SW 1271 (cell line): ENCODE measurements at places on chromosomes 3 and 15.

DNA sequence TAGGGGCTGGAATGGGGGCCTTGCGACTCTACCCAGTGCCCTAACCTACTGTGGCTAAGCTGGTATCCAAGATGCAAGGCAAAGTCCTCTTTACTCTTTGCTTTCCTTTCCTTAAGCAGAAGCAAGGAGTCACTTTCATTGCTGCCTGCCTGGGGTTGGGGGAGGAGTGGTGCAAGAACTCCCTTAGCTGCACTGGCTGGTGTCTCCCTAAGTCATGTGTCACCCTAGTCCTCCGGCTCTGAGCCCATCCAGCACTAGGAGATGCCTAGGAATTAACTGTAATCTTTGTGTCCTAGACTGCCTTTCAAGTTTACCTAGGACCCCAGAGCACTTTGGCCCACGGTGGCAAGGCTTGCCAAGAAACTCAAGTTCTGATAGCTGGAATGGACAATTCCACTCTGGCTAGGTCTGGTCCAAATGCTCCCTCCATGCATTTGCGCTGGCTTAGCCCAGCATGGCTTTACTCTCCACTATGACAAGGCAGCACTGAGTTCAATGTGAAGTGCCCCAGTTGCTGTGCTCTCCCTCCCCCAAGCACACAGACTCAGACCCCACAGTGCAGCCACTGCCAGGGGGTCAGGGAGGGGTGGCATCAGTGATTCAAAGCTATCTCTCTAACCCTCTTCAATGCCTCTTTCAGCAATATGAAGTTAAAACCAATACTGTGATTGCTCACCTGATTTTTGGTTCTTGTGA lies 58.7 kb downstream of the ESYT3 start:
- DNase-seq: no peak

DNA sequence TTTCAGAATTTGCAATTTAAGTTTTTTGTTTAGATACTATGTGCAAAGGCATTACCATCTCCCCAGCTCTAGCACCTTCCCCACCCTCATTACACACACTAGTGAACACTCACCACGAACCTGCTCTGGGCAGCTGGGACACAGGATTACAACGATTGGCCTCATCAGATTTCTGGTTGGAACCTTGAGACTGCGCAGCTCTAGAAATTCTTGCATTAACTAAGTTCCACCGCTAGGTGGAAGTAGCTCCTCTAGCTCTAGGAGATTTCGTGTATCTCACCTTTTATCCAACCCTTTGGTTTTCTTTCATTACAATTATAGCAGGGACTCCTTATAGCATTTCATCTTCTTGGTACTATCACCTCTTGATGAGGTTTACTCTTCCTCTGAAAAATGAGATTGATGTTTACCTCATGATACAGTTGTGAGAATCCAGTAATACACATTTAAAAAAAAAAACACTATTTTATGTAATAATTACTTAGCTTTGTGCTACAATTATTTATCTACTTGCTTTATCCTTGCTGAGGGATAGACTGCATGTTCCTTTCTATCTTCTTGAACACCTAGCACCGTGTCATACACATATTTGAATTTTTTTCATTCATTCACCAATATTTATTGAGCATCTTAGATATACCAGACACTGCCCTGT lies 28.7 kb upstream of the PLOD2 start:
- no peak for DNase-seq

GRCh38 chr15:50232791-50233190 lies 32.7 kb downstream of the HDC start:
- DNase-seq: no peak

- DNase-seq: no peak
Measured at GRCh38 chr15:79418693-79419279, 13.3 kb upstream of the MINAR1 start.

- DNase-seq: no peak
Measured at GRCh38 chr3:114538211-114538610, 244.4 kb downstream of the TIGIT start.

DNA sequence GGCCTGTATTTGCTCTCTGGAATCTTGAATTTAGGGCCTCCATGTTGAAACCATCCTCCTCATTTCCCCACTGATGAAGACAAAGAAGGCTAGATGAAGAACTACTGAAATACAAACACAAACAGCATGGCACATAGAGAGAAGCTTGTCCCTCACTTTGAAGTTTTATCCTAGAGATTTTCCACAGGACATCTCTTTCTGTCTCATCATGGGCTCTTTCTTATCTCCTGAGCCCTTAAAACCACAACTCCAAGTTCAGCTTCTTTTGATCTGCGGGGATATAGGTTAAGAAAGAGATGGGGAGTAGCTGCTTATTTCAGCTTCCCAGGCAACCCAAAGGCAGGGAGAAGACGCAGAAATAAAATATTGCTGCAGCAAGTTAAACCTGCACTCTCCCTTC lies 213.1 kb upstream of the LRIG1 start:
- no peak for DNase-seq

DNA sequence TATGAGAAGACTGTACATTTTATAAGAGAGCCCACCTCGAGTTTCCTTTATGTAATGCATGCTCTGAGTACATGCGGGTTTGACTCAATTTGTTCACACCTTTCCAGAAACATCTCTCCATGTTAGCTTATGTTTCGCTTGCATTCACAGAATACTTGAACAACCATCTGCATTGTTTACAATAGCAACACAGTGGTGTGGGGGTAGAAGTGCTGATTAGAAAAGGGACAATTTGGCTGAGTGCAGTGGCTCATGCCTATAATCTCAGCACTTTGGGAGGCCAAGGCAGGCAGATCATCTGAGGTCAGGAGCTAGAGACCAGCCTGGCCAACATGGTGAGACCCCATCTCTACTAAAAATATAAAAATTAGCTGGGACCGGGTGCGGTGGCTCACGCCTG lies 60.9 kb downstream of the NCEH1 start:
- no peak for DNase-seq

DNA sequence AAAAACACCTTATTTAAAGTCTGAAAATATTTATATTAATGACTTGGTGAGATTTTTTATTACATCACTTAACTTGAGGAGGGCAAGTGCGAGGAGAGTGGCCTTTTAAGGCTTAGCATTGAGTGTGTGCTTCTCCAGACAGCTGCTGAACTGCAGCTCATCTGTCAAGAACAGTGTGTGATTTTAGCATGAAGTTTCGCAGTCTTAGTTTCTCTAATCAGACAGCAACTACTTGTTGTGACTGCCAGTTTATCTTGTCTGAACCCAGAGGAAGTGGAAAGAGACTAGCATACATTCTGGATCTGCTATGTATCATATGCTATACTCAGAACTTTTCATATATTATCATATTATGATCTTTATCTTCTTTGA lies 291.7 kb upstream of the ROPN1 start:
- DNase-seq: no peak

DNA sequence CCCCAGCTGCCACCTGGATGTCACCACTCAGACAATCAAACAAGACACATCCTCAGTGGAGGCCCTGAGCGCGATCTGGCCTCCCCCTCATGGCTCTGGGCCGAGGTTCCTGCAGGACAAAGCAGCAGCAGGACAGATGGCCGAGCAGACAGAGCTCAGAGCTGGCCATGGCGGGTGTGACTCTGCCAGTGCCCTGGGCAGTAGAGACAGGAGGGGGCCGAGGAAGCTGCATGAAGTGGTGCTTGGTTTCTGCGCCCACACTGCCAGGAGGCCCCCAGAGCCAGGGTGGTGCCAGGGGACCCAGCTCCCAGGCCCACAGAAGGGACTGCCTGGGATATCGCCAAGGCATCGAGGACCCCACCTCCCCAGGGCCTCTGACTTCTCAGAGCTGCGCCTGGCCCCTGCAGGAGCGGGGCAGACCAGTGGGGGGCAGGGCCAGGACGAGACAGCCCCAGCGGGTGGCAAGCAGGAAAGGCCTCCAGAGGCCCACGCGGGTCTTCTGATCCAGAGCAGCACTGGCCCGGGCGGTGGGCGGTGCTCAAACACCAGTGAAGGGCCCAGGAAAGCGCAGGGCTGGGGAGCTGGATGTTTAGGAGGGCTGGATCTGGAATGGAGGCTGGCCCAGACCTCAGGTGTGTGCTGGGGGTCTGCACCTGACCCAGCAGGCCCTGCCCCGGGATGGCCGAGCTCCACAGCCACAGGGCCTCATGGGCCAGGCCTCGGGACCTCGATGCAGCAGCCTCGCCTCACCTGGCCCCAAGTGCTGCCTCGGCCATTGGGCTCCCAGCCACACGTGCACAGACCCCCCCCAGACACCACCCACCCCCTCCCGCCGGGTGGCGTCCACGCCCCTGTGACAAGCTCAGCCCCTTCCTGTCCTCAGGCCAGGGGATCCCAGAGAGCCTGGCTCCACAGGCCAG lies 76.0 kb downstream of the GOLGA8G start:
- DNase-seq: no peak

- DNase-seq: no peak
Measured at GRCh38 chr3:177262396-177262795, 65.1 kb upstream of the TBL1XR1 start.
